ENCODE measurements at places on chromosomes 7 and 10. TPM values are rescaled to one million over a fixed set of nuclear protein-coding genes. Genes with fewer than 3 reads are reported as not detected.

ZNF736 gene
- total RNA-seq: 90.2 TPM

CLRN3 gene
- total RNA-seq: not detected

EPO gene
- total RNA-seq: not detected

CRYGN gene
- not detected for total RNA-seq

Data from OCI-LY7 (cell line).